Activated CD8-positive, alpha-beta memory T cell treated with anti-CD3 and anti-CD28 coated beads for 4 hours (primary cell): ENCODE measurements at places on chromosomes 1 and 21.

GRCh38 chr1:181504399-181504842 is 21.1 kb downstream of the CACNA1E start:
- no peak for DNase-seq

DNA sequence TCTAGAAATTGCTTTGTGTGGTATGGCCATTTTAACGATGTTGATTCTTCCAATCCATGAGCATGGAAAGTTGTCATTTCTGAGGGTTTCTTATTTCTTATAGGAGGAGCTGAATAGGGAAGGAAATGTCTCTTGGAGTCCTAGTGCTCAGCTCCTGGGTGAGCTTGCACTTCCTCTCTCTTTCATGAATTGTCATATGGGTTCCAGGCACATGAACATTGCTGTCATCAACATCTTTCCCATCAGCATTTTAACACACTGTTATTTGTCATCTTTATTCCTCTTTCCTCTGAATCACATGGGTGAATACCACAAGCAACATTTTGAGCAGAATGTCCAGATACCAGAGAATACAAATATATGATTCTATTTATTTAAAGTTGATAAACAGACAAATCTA is 23.4 kb downstream of the SLAMF6 start:
- no peak for DNase-seq

DNA sequence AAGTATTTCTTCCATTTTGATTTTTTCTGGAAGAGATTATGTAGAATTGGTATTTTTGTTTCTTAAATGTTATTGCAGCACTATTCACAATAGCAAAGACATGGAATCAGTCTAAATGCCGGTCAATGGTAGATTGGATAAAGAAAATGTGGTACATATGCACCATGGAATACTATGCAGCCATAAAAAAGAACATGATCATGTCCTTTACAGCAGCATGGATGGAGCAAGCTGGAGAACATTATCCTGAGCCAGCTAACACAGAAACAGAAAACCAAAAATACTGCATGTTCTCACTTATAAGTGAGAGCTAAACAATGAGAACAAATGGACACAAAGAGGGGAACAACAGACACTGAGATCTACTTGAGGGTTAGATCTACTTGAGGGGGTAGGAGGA is 5.4 kb downstream of the FGGY start:
- no peak for DNase-seq

GRCh38 chr1:100461222-100461621 is 76.7 kb upstream of the GPR88 start:
- DNase-seq: no peak

- no peak for DNase-seq
These were observed 18.7 kb upstream of the SYT2 start for GRCh38 chr1:202728951-202729350.
